ENCODE measurements at places on chromosomes 3 and 15.

GRCh38 chr15:66212563-66212921 is 41.0 kb downstream of the MEGF11 start:
- DNase-seq: no peak

DNA sequence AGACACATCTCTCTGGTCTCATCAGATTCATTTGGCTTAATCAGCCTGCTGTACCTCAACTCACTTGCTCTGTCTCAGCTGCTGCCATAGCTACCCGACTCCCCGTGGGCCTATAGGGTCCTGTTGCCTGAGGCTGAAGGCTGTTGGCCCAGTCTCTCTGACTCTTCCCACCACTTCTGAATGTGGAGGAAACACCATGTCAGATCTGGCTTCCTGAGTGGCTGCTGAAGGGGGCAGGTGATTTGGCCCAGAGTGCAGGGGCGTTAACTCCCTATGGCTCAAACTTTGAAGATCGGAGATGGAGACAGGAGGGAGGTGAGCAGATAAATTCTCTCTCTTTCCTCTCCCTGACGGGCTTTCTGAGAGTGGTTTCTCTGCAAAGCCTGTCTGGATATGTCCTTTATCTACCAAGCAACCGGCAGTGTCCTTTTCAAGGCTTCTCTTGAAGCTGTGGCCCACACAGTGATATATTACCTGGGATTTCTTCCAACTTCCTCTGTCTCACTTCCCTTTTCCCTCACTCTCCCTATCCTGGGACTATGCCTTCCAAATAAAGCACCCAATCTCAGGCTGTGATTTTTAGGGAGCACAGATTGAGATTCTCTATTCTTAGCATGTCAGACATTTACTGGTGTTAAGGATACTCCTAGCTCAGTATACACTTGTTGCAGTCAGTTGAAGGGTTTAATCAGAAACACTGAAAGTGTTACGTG is 334.9 kb upstream of the TBC1D5 start:
- no peak for DNase-seq

DNA sequence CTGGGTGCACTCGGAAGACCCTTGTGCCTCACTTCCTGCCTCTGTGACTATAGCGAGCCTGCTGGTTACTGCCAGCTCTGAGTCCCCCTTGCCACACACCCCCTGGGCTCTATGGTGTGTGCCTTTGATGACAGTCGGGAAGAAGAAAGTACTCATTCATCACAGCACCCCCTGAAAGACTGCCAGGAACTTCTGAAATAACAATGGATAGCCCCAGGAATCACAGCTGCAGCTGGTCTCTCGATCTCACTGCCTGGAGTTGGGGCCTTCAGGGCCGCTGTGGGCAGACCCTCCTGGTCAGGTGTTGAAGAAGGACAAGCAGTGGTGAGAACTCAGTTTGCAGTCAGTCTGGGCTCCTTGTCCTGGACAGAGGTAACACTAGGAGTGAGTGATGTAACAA is 9.8 kb upstream of the RPP14 start:
- DNase-seq: no peak

- DNase-seq: no peak
Measured at GRCh38 chr3:100420885-100421284, 19.5 kb downstream of the LNP1 start.

DNA sequence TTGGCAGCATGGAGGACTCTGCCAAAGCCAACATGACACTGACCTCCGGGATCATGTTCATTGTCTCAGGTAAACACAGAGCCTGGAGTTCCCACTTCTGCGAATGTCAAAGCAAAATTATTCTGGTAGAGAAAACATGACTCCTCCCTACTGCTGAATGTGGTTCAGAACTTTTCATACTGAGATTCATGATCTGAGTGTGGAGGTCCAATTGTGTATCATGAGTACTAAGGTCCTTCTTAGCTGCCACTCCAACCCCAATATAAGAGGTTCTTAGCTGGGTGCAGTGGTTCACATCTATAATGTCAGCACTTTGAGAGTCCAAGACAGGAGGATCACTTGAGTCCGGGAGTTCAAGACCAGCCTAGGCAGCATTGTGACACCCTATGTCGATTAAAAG is 13.8 kb downstream of the CLDN18 start:
- no peak for DNase-seq

DNA sequence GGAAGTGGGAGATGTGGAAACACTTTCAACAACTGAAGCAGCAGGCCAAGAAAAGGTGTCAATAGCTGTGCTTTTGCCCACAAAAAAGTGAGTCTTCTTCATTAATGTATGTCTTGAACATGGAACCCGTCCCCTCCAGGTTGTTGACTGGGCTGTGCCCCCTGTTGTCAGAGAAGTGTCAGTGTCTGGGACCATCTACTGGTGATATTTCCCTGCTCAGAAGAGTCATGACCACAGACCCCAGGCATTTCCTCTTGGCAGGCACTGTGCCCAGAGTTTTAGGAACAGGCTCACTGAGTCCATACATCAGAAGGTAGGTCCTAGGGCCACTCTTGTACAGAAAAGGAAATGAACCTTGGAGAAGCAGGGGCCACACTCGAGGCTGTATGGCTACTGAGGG is 54.8 kb upstream of the LARS2 start:
- no peak for DNase-seq

GRCh38 chr3:155326901-155327300 is 33.4 kb upstream of the STRIT1 start:
- DNase-seq: no peak

DNA sequence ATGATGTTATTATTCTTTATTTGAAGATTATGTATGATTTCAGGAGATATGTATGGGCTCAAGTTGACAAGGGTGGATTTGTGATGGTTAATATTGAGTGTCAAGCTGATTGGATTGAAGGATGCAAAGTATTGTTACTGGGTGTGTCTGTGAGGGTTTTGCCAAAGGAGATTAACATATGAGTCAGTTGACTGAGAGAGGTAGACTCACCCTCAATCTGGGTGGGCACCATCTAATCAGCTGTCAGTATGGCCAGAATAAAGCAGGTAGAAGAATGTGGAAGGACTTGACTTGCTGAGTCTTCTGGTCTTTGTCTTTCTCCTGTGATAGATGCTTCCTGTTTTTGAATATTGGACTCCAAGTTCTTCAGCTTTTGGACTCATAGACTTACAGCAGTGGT is 973.7 kb downstream of the MCTP2 start:
- no peak for DNase-seq

DNA sequence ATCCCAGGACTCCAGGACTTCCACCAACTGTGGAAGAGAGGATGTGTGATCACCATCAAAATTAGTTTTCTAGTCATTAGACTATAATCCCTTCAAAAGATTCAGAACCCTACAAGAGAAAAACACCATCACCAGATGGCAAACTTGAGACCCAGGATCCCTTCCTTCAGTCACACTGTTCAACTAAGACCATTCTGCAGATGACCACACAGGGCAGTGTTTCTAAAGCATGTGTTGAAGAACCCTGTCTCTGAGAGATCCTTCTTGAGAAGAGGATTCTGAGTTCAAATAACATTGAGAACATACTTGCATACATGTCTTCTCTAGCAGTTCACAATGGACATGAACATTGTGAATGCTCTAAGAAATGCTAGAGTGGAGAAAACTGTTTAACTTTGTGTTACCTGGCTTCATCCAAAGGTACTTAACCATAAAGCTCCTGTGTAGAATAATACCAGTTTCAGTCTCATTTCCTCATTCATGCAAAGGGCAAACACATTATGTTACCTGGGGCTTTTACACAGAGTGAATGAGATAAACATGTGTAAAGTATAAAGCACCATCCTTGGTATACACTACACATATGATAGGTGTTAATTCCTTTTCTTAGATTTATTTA is 2.4 kb upstream of the ADGRG7 start:
- no peak for DNase-seq

Measured in activated CD4-positive, CD25-positive, alpha-beta regulatory T cell (primary cell).